Psoas muscle (tissue), 8 donors: ENCODE measurements at places on chromosomes 2 and 18.

DNA sequence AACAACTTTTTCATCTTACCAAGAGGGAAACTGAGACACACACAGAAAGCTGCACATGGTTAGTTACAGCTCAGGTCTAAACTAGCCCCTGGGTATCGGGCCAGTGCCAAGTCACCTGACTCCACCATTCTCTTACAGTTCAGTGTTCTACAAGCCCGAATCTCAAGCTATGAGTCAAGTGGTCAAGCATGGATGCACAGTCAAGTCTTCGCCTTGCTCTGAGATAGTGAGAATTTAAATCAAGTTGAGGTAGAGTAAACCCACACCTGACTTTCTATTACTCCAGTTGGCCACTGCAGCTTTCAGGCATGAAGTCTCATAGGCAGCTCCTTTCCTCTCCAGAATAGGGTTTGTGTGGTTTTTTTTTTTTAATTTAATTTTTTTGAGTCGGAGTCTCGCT lies 34.5 kb upstream of the ARL5A start:
- no peaks in the 10 kb centered on the region for H3K36me3 ChIP-seq
- no peaks in the 10 kb centered on the region for H3K4me1 ChIP-seq
- DNase-seq: no peak
- no peaks in the 10 kb centered on the region for H3K27me3 ChIP-seq
- H3K27ac ChIP-seq: no peak overlapping the region
- H3K4me3 ChIP-seq: no peak overlapping the region

- no peaks in the 10 kb centered on the region for H3K4me1 ChIP-seq
- H3K36me3 ChIP-seq: no peaks in the 10 kb centered on the region
- H3K4me3 ChIP-seq: no peak overlapping the region
Measured at GRCh38 chr2:241469746-241470145, 38.6 kb downstream of the STK25 start.

DNA sequence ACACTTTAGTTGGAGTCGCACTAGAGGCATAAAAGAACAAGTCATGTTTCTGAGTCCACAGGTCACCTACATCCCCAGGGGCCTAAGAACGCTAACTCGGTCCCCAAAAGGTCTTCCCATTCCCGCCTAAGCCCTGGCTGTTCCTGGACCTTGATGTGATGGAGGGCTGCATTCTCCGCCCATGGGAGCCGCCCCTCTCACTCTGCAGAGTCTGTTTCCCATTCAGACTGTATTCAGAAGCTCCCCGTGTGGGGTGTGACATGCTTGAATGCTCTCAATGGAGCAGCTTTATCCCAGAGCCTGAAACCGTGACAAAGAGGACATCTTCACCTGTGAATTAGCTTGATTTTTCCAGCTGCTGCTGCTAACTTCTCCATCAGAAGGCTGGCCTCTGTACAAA lies 319.0 kb upstream of the KLHL29 start:
- no peaks in the 10 kb centered on the region for H3K27me3 ChIP-seq
- no peak for DNase-seq
- no peaks in the 10 kb centered on the region for H3K4me1 ChIP-seq
- H3K36me3 ChIP-seq: no peaks in the 10 kb centered on the region

GRCh38 chr2:54962935-54963440 lies 87.3 kb downstream of the RTN4 start:
- DNase-seq: no peak
- H3K27me3 ChIP-seq: no peaks in the 10 kb centered on the region
- H3K36me3 ChIP-seq: no peaks in the 10 kb centered on the region
- peaks cover 22% of the 10 kb centered on the region for H3K4me1 ChIP-seq
- H3K4me3 ChIP-seq: no peak overlapping the region

DNA sequence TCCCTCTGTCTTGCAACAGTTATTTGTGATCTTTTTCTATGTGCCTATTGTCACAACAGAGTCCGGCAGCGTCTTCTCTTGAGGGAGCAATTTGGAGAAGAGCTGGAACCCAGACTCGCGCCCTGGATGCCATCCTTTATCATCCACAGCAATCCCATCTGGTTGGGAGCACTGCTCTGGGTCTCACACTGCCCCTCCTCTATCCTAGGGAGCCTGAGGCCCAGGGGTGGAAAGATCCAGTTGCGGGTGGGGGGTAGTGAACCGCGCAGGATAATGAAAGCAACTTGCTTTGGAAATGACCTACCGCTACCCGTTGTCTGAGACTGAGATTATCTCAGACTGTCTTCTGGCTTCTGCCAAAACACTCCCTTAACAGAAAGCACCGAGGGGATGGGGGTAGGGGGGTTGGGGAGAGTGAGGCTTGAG lies 713 bp downstream of the WBP1 start:
- peaks cover 3% of the 10 kb centered on the region for H3K36me3 ChIP-seq
- peaks cover 29% of the 10 kb centered on the region for H3K4me1 ChIP-seq
- peak overlapping the region; percentile 87 for H3K27ac ChIP-seq
- H3K27me3 ChIP-seq: no peaks in the 10 kb centered on the region
- DNase-seq: no peak

- no peak overlapping the region for H3K27ac ChIP-seq
- no peaks in the 10 kb centered on the region for H3K27me3 ChIP-seq
- H3K4me3 ChIP-seq: no peak overlapping the region
Measured at GRCh38 chr2:166170356-166170755, 42.5 kb upstream of the SCN1A start.

DNA sequence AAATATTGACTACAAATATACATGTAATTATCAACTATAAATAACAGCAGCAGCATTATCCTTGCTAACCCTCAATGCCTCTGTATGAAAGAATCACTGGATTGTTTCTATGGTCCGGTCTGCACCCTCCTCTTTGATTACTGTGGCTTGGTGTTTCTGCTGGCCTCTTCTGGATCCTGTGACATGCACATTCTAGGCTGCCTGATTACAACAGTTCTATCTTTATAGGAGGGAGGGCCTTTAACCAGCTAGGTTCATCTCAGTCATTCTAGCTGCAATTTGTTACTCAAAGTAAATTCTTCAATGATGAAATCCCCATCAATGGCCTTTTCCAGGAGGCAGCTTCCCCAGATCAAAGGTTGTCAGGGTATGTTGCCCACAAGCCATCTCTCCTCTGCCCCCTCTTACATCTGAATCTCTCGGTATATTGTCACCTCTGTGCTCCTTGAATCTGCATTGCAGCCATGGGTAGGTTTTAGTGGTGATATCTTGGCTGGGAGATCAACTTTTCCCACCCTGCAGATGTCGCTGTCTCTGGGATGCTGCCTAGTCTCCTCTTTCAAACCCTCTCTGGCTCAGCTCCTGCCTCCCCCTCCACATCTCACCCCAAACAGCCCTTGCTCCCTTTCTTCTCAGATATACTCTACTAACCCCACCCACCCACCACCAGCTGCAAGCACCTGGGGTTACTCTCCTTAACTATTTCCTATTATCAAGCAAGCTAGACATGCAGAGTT lies 106.2 kb upstream of the BZW1 start:
- no peak for DNase-seq
- no peak overlapping the region for H3K27ac ChIP-seq
- H3K36me3 ChIP-seq: no peaks in the 10 kb centered on the region
- no peaks in the 10 kb centered on the region for H3K27me3 ChIP-seq

GRCh38 chr18:49849331-49850217 lies 36.2 kb upstream of the ACAA2 start:
- H3K4me3 ChIP-seq: no peak overlapping the region
- H3K4me1 ChIP-seq: no peaks in the 10 kb centered on the region
- no peak overlapping the region for H3K27ac ChIP-seq
- DNase-seq: no peak
- no peaks in the 10 kb centered on the region for H3K27me3 ChIP-seq

DNA sequence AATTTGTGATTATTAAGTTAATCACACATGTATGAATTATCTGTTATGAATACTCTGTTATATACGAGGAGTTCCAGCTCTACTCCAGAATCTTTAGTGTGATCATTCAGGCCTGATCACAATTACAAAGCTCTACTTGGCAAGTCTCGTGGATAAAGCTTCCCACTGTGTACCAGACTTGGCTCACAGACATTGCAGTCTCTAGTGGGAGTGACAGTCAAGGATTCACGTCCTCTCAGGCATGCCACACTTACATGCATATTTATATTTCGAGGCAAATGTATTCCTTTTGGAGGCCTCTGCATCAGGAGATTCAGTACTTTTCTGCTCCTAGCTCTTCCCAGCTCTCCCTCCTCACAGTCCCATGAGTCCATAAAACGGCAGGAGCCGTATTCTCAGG lies 403.4 kb upstream of the CDH7 start:
- no peak for DNase-seq
- H3K27me3 ChIP-seq: no peaks in the 10 kb centered on the region
- H3K4me3 ChIP-seq: no peak overlapping the region
- no peaks in the 10 kb centered on the region for H3K4me1 ChIP-seq

- H3K4me3 ChIP-seq: no peak overlapping the region
- no peak for DNase-seq
- no peaks in the 10 kb centered on the region for H3K4me1 ChIP-seq
- H3K36me3 ChIP-seq: peaks cover 3% of the 10 kb centered on the region
Measured at GRCh38 chr2:213046431-213046830, 105.0 kb downstream of the IKZF2 start.

GRCh38 chr18:62396967-62397366 lies 71.9 kb downstream of the TNFRSF11A start:
- H3K27me3 ChIP-seq: no peaks in the 10 kb centered on the region
- H3K27ac ChIP-seq: no peak overlapping the region
- H3K4me1 ChIP-seq: no peaks in the 10 kb centered on the region
- DNase-seq: no peak
- no peak overlapping the region for H3K4me3 ChIP-seq
- H3K36me3 ChIP-seq: no peaks in the 10 kb centered on the region

- DNase-seq: no peak
- no peak overlapping the region for H3K27ac ChIP-seq
- no peak overlapping the region for H3K4me3 ChIP-seq
- H3K4me1 ChIP-seq: no peaks in the 10 kb centered on the region
- no peaks in the 10 kb centered on the region for H3K27me3 ChIP-seq
Measured at GRCh38 chr2:149009576-149010461, 28.7 kb upstream of the LYPD6B start.

GRCh38 chr18:67144329-67144728 lies 372.2 kb downstream of the DSEL start:
- no peaks in the 10 kb centered on the region for H3K27me3 ChIP-seq
- H3K4me3 ChIP-seq: no peak overlapping the region
- no peak overlapping the region for H3K27ac ChIP-seq
- H3K36me3 ChIP-seq: no peaks in the 10 kb centered on the region
- no peak for DNase-seq

DNA sequence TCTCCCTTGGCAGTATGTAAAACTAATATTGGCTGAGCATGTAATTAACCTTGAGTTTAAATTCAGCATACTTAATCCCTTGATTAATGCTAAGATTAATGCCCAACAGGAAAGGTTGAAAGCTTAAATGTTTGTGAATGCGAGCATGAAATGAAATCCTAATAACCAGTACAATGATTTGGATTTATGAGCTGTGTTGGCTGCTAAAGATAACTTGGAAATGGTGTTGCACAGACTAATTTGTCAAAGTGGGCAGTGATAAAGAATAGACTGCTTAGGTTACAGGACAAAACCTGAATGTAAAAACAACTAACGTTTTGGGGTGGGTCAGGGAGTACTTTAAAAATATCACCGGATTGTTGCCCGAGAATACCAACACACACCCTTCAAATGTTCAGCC lies 70.6 kb downstream of the MGAT5 start:
- H3K4me1 ChIP-seq: no peaks in the 10 kb centered on the region
- no peak for DNase-seq
- no peak overlapping the region for H3K27ac ChIP-seq

- no peaks in the 10 kb centered on the region for H3K27me3 ChIP-seq
- no peak for DNase-seq
- H3K27ac ChIP-seq: peak overlapping the region; percentile 77
Measured at GRCh38 chr2:12452185-12452584, 264.6 kb upstream of the TRIB2 start.

GRCh38 chr2:112690853-112691401 lies 29.9 kb upstream of the NT5DC4 start:
- no peaks in the 10 kb centered on the region for H3K4me1 ChIP-seq
- no peak overlapping the region for H3K27ac ChIP-seq
- peak overlapping the region; percentile 9 for H3K4me3 ChIP-seq

DNA sequence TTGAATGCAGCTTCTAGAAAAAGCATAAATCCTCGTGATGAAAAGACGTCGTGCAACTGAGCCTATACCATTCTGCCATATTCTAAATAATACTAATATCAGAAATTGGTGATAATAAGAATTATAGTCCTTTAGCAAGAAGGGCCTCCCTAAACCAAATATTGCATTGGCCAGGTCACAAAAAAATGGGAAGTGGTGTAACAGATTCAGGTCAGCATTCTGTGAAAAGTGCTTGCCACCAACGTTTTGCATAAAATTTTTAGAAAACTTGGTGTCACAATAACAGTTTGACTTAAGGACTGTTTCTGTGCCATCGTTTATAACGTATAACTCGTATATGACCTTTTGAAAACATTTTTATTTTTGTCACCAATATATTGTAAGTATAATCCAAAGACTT lies 603.6 kb downstream of the CPS1 start:
- no peaks in the 10 kb centered on the region for H3K36me3 ChIP-seq
- no peak overlapping the region for H3K27ac ChIP-seq
- no peak overlapping the region for H3K4me3 ChIP-seq
- DNase-seq: no peak
- H3K4me1 ChIP-seq: no peaks in the 10 kb centered on the region

GRCh38 chr2:17363846-17364245 lies 154.4 kb downstream of the RAD51AP2 start:
- no peaks in the 10 kb centered on the region for H3K36me3 ChIP-seq
- no peak overlapping the region for H3K27ac ChIP-seq
- no peaks in the 10 kb centered on the region for H3K4me1 ChIP-seq
- DNase-seq: no peak

- H3K4me1 ChIP-seq: peaks cover 51% of the 10 kb centered on the region
- no peak overlapping the region for H3K4me3 ChIP-seq
- H3K27ac ChIP-seq: peak overlapping the region; percentile 24
- DNase-seq: no peak
- H3K36me3 ChIP-seq: no peaks in the 10 kb centered on the region
- no peaks in the 10 kb centered on the region for H3K27me3 ChIP-seq
Measured at GRCh38 chr2:86298411-86299390, 38.7 kb downstream of the REEP1 start.

DNA sequence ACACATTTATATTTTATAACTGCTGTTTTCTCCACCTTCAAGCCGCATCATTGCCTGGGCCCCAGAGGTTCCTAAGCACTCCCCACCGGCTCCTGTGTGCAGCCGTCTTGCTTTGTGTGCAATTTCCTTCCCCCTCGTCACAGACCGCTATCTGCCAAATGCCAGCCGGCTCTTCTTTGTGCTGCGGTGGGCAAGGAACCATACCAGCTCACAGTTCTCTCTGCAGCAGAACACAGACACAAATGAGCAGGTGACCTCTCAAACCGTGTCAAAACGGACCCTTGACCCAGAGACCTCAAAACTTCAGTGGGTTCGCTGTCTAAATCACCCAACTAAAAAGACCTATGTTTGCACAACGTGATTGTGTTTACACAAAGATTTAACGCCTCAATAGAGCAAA lies 58.2 kb downstream of the KLF7 start:
- H3K27ac ChIP-seq: no peak overlapping the region
- no peaks in the 10 kb centered on the region for H3K4me1 ChIP-seq
- peak; percentile 46 for DNase-seq
- no peak overlapping the region for H3K4me3 ChIP-seq
- peaks cover 14% of the 10 kb centered on the region for H3K36me3 ChIP-seq

DNA sequence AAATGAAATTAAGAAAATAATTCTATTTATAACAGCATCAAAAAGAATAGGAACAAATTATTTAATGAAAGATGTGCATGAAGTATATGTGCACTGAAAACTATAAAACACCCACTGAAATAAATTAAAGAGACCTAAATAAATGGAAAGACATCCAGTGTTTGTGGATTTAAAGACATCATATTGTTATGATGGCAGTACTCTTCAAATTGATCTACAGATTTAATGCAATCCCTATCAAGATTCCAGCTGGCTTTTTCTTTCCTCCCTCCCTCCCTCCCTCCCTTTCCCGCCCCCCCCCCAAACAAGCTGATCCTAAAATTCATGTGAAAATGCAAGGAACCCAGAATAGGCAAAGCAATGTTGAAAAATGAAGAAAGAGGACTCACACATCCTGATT lies 83.5 kb upstream of the ZFP36L2 start:
- H3K27ac ChIP-seq: no peak overlapping the region
- DNase-seq: no peak
- no peaks in the 10 kb centered on the region for H3K36me3 ChIP-seq
- H3K27me3 ChIP-seq: no peaks in the 10 kb centered on the region
